ENCODE measurements at places on chromosomes 2 and 18.

GRCh38 chr2:49288902-49289700, 134.8 kb upstream of the FSHR start:
- no peak for DNase-seq

DNA sequence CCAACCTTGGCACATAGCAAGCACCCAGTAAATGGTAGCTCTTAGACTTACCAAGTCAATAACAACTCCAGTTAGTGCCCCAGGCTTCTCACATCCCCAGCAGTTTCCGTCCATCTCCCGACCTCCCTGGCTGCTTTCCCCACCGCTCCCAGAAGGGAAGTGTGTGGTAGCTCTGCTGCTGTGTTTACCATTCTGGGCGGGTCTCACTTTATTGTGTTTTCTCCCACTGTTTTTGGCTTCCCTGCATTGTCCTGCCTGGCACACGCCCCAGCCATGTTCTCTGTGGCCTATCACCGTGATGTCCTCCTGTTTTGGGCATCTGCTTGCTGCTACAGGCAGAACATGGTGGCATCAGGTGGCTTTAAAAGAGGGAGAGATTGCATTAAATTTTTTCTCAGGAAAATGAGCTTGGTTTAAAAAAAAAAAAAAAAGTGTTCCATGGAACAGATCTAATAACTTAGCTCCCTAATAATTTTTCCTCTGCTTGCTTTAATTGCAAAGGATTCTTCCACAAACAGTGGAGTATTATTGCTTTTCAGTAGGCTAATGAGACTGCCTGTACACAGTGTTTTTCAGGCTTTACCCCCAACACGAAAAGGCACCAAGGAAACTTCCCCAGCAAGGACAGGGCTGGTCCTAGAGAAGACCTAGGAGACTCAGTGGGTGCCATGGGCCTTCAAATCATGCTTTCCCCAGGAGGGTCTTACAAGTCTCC, 8.0 kb upstream of the COX7A2L start:
- DNase-seq: no peak

- DNase-seq: no peak
Observed at GRCh38 chr2:212186166-212186565, 352.4 kb downstream of the ERBB4 start.

- DNase-seq: no peak
Observed at GRCh38 chr2:204892506-204893255, 347.4 kb downstream of the PARD3B start.

GRCh38 chr2:164495491-164496223, 125.6 kb downstream of the GRB14 start:
- DNase-seq: peak; percentile 8

- no peak for DNase-seq
Observed at GRCh38 chr18:69539404-69539803, 138.7 kb downstream of the DOK6 start.

- DNase-seq: no peak
Observed at GRCh38 chr18:23504720-23505119, 1.4 kb downstream of the RMC1 start.

DNA sequence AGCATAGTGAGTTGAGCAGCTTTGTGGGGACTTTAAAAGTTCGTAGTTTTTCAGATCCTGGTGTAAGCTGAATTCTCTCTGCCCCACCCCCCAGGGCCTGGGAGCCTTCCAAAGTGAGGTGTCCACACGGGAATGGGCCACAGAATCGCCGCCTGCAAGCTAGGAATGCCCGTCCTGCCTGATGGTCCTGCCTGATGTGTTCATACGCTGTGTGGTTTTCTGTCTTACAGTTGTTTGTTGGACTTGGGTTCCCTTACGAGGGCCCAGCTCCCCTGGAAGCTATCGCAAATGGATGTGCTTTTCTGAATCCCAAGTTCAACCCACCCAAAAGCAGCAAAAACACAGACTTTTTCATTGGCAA, 158.7 kb downstream of the MGAT5 start:
- no peak for DNase-seq

GRCh38 chr2:212392043-212392442, 146.6 kb downstream of the ERBB4 start:
- DNase-seq: peak; percentile 5

DNA sequence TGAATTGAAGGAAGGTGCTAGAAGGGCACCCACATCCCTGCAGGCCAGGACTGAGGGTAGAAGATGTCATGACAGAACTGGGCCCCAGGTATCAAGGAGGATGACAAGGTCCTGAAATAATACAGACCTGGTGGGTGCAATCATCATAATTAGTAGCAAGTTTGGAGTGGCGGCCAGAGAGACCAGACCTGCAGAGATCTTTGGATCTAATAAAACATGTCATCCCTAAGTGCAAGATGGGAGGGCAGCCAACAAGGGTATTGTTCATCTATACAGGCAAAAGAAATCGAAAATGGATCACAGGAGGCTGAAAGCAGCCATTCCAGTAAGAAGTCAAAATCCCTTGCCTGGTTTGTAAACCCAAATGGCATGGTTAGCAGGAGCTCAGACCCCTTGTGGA, 111.3 kb upstream of the BOD1L2 start:
- DNase-seq: no peak

Measured in AG09319 (cell line).